ENCODE measurements at places on chromosomes 7 and 10.

DNA sequence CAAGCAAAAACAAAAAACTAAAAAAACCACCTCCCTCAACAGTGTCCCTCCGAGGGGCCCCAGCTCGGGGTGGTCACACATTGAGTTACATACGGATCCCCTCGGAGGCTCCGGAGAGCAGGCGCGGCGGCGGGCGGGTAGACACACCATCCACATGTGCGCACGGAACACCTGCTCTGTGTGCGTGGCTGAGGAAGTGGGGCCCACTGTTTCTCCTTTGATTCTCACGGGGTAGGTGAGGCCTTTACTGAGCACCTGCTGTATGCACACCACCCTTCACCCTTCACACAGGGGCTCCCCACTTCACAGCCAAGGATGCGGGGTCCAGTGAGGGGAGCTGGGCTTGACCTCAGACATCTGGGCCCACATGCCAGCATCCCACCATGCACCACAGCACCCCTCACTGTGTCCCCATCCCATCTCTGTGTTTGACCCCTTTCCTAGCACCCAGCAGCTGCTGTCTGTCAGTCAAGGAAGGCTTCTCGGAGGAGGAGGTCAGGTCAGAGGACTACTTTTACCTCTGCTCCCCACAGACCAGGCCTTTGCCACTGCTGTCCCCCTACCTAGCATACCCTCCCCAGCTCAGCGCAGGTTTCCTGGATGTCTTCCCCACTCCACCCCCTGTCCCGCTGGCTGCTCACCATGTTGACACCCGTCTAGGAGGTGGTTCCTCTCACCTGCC lies 71.1 kb downstream of the MICALL2 start:
- no peak for DNase-seq

GRCh38 chr7:84009051-84009450 lies 185.5 kb downstream of the SEMA3A start:
- DNase-seq, result no peak

DNA sequence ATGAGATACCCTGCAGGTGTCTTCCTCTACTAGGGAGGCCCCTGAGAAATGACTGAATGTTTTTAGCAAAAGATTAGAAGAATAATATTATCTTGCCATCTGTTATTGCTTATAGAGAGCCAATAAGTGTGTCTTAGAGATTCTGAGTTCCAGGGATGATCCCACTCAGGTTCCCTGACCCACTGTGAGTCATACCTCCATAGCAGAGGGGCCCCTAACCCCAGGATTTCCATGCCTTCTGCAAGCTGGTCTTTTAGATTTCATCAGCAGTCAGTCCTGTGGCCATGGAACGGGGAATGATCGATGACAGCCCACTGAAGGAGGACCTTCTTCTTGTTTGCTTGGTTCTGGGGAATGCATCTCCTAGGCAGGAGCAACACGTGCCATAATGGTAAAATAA lies 333.4 kb downstream of the KCNMA1 start:
- no peak for DNase-seq

DNA sequence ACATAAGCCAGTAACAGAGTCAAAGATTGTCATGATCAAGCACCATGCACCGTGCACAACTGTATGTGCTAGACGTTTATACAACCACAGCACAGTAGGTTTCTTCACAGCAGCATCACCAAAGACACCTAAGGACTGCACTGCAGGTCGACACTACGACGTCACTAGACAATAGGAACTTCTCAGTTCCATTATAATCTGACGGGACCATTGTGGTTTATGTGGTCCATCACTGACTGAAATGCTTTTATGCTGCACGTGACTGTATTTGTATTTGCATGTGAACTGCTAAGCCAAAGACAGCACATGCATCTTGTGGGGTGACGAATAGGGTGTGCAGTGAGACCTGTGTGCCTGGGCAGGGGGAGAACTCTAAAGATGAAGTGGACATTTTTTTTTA lies 164.9 kb downstream of the PARD3 start:
- no peak for DNase-seq

GRCh38 chr10:29486433-29486832 lies 148.3 kb downstream of the SVIL start:
- DNase-seq, result no peak

GRCh38 chr7:15334536-15335263 lies 227.1 kb downstream of the AGMO start:
- no peak for DNase-seq

DNA sequence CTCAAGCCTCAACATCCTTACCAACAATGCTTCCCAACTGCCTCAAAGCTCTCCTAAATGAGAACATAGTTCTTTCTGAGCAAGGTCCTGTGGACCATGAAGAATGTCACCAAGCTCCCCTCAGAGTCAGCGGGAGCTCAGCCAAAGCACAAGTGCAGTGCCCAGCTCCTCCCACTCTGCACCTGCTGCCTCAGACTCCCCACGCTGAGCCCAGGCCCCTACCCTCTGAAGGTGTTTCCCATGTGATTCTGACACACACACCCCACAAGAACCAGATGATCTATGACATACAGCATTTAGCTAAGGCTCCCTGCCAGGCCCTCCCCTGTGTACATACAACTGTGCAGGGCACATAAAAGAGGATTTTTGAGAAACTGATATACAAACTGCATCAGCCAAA lies 19.2 kb downstream of the ERCC6 start:
- no peak for DNase-seq

DNA sequence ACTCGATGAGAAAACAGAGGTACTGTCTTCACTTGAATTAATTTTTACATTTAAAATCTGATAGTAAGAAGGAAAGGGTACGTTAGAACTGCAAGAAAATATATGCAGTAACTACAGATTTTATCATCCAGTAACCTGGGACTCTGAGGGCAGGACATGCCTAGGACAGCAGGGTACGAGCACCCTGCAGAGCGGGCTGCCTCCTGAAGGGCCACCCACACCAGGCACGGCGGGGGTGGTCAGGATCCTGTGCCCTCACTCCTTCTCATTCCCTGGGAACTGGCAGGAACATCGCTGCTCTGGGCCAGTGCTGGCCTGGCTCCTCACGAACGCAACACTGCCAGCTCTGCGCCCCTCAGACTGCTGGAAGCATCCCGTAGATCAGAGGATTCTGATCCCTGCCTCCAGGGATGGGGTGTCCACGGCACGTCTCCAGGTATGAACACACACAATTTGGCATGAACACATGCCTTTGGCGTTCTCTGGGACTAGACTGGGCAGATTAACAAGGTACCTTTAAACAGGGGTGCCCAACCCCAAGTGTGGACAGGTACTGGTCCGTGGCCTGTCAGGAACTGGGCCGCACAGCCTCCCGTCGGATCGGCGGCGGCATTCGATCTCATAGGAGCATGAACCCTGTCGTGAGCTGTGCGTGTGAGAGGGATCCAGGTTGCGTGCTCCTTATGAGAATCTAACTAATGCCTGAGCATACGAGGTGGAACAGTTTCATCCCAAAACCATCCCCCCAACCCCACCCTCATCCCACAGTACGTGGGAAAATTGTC lies 99.3 kb upstream of the FAM20C start:
- no peak for DNase-seq

GRCh38 chr7:30181736-30182522 lies 47.1 kb downstream of the MTURN start:
- DNase-seq, result no peak

DNA sequence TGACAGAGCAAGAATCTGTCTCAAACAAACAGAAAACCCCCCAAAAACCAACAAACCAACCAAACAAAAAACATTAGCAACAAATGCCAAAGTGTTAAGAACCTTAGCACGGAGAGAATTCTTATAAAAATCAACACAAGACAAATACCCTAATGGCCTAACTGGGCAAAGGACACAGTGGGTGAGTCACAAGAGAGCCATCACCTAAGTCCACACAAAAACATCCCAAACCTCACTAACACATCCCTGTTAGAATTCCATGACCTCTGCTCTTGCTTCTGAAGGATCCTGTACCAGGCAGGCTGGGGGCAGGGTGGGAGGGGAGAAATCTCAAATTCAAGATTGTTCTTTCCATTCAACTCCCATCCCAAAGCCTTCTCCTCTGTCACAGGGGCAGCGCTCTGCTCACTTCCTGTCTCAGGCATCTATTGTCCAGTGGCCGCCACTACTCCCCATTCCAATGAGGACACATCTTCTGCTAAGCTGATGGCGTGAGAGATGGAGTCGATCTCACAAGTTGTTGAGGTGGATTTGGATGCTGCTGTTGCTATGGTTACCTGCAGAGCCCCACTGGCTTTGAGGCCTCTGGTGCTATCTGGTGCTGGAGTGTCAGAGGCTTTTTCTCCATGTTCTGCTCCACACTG lies 9.2 kb downstream of the IL15RA start:
- DNase-seq, result no peak

All from SK-MEL-5 (cell line).